ENCODE measurements at places on chromosomes 1 and 21.

DNA sequence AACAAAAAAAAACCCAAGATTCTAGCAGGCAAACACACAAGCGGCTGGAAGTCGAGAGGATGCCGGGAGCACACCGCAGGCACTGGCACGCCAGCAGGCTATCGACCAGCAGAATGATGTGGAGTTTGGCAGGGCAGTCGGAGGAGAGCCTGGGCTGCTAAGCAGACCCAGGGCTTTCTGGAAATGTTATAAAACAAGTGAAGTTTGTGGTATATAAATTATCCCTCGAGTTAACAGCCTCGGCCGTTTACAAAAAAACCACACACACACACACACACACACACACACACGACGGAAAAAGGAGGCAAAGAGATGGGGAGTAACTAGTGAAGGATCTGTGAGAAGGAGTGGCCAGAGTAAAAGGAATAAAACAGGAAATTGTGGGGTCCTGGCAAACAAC, 87.2 kb upstream of the IVNS1ABP start:
- no peak for DNase-seq

GRCh38 chr1:78009836-78010235, 5.1 kb downstream of the DNAJB4 start:
- DNase-seq, result no peak

GRCh38 chr1:230167419-230167852, 100.4 kb downstream of the GALNT2 start:
- peak; percentile 23 for DNase-seq

- DNase-seq, result no peak
Measured at GRCh38 chr1:175294179-175294756, 101.7 kb upstream of the KIAA0040 start.

- DNase-seq, result no peak
Measured at GRCh38 chr1:95309031-95309471, 75.0 kb downstream of the RWDD3 start.

- no peak for DNase-seq
Measured at GRCh38 chr1:200896531-200897196, 2.0 kb downstream of the INAVA start.

GRCh38 chr1:169196161-169196560, 89.7 kb downstream of the ATP1B1 start:
- no peak for DNase-seq

- no peak for DNase-seq
Measured at GRCh38 chr1:212968368-212968863, 18.1 kb downstream of the VASH2 start.

GRCh38 chr1:47409311-47410067, 6.6 kb upstream of the FOXE3 start:
- DNase-seq, result no peak

DNA sequence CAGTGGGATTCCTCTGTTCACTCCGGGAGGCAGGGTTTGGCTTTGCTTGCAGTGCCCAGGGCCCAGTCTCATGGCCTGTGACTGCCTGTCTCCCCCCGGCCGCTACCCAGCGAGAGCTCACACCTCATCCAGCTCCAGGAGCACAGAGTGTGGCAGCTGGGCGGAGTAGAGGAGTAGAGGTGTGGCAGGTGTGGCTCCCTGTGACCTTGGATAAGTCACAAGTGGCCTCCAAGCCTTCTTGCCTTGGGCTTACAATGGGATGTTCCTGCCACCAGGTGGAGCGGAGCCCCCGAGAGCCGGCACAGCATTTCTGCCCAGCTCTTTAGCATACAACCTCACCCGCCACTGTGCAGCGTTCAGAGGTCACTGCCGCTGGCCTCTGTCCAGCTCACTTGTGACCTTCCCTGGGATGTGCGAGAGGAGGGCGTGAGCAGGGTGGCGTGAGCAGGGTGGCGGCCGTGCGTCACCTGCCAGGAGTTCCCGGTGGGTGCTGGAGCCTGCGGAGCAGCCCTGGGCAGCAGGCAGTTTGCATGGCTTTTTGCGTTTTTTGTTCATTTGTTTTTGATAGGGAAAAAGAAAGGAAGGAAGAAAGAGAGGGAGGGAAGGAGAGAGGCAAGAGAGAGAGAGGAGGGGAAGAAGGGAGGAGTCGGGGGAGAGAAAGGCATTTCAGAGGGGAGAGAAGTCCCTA, 42.4 kb downstream of the CRYAA start:
- DNase-seq, result no peak

DNA sequence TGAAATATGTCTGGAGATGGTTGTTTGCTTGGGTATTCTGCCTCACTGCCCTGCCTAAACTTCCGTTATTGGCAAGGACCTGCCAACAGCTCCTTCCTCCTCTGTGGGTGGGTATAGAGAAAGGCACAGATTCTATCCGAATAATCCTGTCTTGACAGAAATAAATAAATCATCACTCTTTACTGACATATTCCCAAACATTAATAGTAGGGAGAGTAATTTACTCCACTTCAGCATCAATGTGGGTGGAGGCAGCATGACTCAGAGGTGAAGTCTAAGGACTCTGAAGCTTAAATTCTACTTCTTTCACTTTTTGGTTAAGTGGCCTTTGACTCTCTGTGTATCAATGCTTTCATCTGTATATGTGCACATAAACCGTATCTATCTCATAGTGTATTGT, 2.9 kb downstream of the CD84 start:
- DNase-seq, result no peak

- DNase-seq, result peak; percentile 57
Measured at GRCh38 chr1:15937706-15938168, 38.2 kb downstream of the ZBTB17 start.

DNA sequence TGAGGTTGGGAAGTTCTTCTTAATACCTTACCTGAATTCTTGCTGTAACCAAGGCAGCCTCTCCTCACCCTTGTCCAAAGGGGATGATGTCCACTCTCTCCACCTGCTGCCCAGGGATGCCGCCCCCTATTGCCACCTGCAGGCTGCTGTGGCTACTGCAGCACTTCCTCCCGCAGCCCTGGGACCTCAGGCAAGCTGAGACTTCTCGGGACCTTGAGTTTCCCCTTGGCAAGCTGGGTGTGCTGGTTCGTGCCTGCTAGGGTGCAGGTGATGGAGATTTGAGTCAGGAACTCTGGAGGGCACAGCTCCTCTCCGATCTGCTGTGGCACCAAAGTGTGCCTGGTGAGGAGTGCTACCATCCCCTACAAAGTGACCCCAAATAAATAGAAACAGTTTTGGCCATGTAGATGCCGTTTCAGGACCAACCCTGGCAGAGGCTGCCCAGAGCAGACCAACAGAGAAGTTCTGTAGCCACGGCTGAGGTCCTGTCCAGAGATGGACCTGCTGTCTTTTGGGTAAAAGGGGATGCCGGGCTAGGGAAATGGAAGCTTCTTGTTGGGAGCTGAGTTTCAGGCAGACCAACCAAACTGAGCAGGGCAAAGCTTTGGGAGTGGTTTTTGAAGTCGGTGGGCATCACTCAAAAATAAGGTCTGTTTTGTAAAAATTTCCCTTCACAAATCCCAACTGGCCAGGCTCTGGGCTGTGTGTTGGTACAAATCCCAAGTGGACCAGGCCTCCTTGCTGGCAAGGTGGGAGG, 31.7 kb downstream of the RUNX3 start:
- DNase-seq, result peak; percentile 10

Measured in H1 (cell line).